ENCODE measurements at places on chromosomes 5 and 9. TPM values are rescaled to one million over a fixed set of nuclear protein-coding genes. Genes with fewer than 3 reads are reported as not detected.

DNA sequence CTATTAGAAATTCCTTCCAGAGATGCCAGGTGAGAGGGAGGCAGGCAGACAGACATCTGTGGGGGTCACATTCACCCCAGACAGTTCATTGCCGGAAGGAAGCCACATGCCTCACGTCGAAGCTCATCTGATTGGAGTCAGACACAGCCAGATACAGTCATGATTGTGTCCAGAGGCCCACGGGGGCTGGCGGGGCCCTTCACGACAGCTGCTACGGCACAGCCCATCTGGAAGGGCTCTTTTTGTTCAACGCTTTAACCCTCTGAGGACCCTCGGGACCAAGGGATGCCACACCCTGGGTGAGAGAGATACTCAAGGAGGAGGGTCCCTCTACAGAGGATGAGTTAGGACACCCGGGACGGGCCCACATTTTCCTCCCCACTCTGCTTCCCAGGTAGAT is 31.9 kb upstream of the GABRP start:
- H3K27me3 ChIP-seq = no peaks in the 10 kb centered on the region
- H3K4me1 ChIP-seq = peaks cover 76% of the 10 kb centered on the region
- no peak overlapping the region for H3K4me3 ChIP-seq
- no peaks in the 10 kb centered on the region for H3K36me3 ChIP-seq

DNA sequence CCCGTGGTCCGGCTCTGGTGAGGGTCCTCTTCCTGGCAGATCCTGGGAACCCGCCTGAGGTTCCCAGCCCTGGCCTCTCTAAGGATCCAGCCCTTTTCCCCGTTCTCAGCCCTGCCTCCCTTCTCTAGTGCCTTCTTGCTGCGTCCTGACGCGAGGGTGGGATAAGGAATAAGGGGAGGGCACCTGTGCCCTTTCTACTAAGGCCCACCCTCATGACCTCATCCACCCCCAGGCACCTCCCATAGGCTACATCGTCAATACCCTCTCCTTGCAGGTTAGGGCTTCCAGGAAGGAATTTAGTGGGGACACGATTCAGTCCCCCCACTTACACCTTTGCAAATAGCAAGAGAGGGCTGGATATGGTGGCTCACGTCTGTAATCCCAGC is 10.7 kb upstream of the DIPK1B start:
- H3K4me1 ChIP-seq = peaks cover 8% of the 10 kb centered on the region
- DNase-seq = no peak
- H3K27ac ChIP-seq = no peak overlapping the region
- H3K36me3 ChIP-seq = no peaks in the 10 kb centered on the region
- H3K27me3 ChIP-seq = peaks cover 22% of the 10 kb centered on the region
- H3K4me3 ChIP-seq = no peak overlapping the region

- no peaks in the 10 kb centered on the region for H3K27me3 ChIP-seq
- H3K4me1 ChIP-seq = no peaks in the 10 kb centered on the region
- H3K36me3 ChIP-seq = no peaks in the 10 kb centered on the region
- no peak for DNase-seq
- no peak overlapping the region for H3K4me3 ChIP-seq
These were observed 7.4 kb upstream of the DAP start for GRCh38 chr5:10768328-10768899.

GRCh38 chr5:80780761-80781285 is 126.0 kb upstream of the DHFR start:
- peaks cover 40% of the 10 kb centered on the region for H3K36me3 ChIP-seq
- H3K4me1 ChIP-seq = no peaks in the 10 kb centered on the region
- H3K4me3 ChIP-seq = no peak overlapping the region
- no peak for DNase-seq
- H3K27me3 ChIP-seq = no peaks in the 10 kb centered on the region

DNA sequence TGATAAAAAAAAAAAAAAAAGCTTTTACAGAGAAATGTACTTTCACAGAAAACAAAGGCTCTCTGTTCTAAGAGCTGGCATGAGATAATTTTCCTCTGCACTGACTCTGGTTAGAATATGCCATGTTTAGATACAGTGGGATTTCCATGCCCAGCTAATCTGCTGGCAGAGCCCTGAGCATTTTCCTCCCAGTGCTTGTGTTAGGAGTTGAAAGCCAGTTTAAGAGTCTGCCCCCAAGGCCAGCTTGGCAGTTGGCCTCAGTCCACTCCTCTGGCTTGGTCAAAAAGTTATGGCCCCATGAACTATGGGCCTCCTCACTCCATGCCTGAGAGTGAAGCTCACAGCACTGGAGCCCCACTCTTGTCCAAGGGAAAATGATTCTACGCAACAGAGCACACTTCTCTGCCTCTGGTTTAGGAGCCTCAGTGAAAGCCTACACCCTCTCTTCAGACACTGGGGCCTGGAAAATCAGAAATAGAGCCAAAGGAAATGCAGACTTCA is 21.9 kb downstream of the MOCS2 start:
- H3K4me3 ChIP-seq = no peak overlapping the region
- DNase-seq = no peak
- H3K4me1 ChIP-seq = peaks cover 19% of the 10 kb centered on the region
- no peaks in the 10 kb centered on the region for H3K27me3 ChIP-seq

DNA sequence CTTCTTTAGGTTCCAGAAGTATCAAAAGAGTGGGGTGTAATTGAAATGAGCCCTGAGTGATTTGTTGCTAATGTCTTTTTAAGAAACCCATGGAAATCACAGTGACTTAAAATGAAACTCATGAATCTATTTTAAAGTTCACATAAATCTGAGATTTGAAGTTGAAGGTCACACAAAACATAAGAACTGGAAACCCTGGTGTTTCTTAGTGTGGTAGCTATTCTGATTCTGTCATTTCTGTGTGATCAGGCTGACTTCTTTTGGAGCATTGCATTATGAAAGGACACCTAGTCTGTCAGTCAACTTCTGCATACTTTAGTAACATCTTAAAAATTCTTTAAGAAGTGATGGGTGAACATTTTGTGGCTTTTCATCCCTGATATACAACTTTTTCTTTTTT is 448.8 kb downstream of the TLE4 start:
- H3K27ac ChIP-seq = no peak overlapping the region
- DNase-seq = no peak
- H3K36me3 ChIP-seq = no peaks in the 10 kb centered on the region
- no peaks in the 10 kb centered on the region for H3K4me1 ChIP-seq
- no peak overlapping the region for H3K4me3 ChIP-seq

- DNase-seq = no peak
- no peaks in the 10 kb centered on the region for H3K4me1 ChIP-seq
- no peaks in the 10 kb centered on the region for H3K36me3 ChIP-seq
- no peaks in the 10 kb centered on the region for H3K27me3 ChIP-seq
- H3K27ac ChIP-seq = no peak overlapping the region
These were observed 177.9 kb upstream of the PRLR start for GRCh38 chr5:35408146-35408545.

DNA sequence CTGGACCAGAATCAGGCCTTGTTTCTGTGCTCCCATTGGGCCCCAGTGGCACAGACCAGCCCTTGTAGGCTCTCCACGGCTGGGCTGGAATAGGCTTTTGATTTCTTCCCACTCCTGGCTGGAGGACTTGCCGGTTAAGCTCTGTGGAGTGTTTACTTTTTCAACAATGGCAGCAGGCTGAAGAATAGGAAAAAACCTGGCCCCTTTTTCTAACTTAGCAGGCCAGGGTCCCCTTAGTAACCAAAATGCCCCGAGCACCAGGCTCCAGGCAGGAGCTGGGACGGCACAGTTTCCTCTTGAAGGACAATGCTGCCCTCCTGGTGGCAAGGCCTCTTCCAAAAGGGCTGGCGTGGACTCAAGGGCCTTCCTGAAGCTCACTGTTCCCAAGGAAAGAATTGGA is 230.3 kb downstream of the CRB2 start:
- H3K4me3 ChIP-seq = no peak overlapping the region
- H3K27ac ChIP-seq = no peak overlapping the region
- H3K36me3 ChIP-seq = peaks cover 19% of the 10 kb centered on the region

- no peak for DNase-seq
- H3K36me3 ChIP-seq = no peaks in the 10 kb centered on the region
- peaks cover 39% of the 10 kb centered on the region for H3K27me3 ChIP-seq
- no peaks in the 10 kb centered on the region for H3K4me1 ChIP-seq
These were observed 11.7 kb upstream of the QRFP start for GRCh38 chr9:130908146-130908877.

OTULINL gene
- 3.8 TPM for total RNA-seq

DNA sequence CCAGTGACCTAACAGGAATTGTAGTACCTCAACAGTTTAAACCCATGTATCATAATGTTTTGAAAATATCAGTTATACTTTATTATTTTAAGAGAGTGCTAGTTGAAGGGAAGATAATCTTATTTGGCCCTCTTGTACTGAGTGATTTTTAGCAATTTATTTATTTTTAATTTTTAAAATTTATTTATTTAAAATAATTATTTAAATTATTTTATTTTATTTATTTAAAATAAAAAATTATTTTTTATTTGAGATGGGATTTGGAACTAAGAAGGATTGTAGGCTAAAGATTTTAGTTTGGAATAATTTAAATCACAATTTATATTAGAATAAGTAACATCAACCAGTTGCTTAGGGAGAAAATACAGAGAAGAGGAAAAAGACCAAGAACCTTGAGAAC is 54.2 kb downstream of the NAA35 start:
- no peaks in the 10 kb centered on the region for H3K27me3 ChIP-seq
- peaks cover 36% of the 10 kb centered on the region for H3K36me3 ChIP-seq
- H3K4me1 ChIP-seq = no peaks in the 10 kb centered on the region
- no peak overlapping the region for H3K4me3 ChIP-seq

DNA sequence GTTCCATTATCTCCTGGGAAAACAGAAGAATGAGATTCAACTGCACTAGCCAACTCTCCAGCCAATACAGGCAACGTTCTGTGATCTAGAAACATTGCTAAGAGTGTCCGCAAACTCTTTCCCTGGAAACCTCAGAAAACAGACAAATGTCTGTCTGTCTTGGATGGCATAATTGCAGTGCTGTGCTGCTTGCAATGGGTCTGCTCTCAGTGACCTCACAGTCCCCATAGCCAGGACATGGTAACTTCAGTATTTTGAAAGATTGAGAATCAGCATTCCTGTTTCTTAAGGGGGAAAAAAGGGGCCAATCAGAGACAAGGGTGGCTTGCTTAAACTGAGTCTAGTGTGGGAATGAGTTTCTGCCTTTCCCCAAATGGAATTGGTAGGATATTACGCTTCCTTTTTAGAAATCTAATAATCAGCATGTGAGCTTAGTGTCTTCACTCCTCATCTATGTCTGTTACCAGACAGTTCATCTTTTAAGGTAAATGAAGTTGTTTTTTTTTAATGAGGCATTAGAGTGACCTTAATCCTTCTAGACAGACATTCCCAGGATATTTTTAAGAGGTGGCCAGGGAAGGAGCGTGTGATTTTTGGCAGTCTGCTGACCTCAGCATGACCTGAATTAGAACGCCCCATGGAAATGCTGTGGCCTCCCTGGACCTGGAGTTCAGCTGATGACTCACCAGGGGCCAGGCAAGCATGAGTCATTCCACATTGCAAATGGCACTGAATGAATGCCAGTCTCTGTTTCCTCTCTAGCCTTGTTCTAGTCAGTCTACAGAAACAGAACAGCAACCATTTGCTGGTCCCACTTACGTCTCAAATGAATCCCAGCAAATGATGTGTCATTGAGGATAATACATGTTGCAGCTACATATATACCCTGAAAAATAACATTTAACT is 210.2 kb upstream of the ACTBL2 start:
- peaks cover 55% of the 10 kb centered on the region for H3K4me1 ChIP-seq
- peak overlapping the region; percentile 1 for H3K4me3 ChIP-seq
- peak overlapping the region; percentile 84 for H3K27ac ChIP-seq
- no peaks in the 10 kb centered on the region for H3K36me3 ChIP-seq

- H3K4me3 ChIP-seq = no peak overlapping the region
- peaks cover 36% of the 10 kb centered on the region for H3K4me1 ChIP-seq
- no peaks in the 10 kb centered on the region for H3K27me3 ChIP-seq
- H3K36me3 ChIP-seq = no peaks in the 10 kb centered on the region
These were observed 13.6 kb upstream of the COL27A1 start for GRCh38 chr9:114141553-114142402.

ASPN gene
- total RNA-seq = 17.5 TPM

- peaks cover 10% of the 10 kb centered on the region for H3K36me3 ChIP-seq
- no peak overlapping the region for H3K27ac ChIP-seq
- no peak overlapping the region for H3K4me3 ChIP-seq
- H3K27me3 ChIP-seq = no peaks in the 10 kb centered on the region
- no peak for DNase-seq
These were observed 11.8 kb downstream of the NDFIP1 start for GRCh38 chr5:142120247-142120935.

DNA sequence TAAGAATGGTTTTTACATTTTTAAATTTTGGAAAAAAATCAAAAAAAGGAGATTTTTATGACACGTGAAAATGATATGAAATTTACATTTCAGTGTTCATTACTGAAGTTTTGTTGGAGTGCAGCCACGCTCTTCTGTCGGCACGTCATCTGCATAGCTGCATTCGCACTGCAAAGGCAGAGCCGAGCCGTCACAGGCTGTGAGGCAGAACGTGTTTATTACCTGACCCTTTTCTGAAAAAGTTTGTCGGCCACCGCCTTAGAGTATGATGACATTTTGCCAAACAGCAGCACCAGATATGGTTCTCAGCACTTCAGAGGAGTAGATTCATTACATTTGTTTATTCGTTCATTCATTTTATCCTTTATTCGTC is 24.1 kb downstream of the HRH2 start:
- no peak for DNase-seq
- H3K27ac ChIP-seq = peak overlapping the region; percentile 92
- peaks cover 95% of the 10 kb centered on the region for H3K4me1 ChIP-seq
- H3K4me3 ChIP-seq = peak overlapping the region; percentile 37
- H3K36me3 ChIP-seq = peaks cover 14% of the 10 kb centered on the region
- no peaks in the 10 kb centered on the region for H3K27me3 ChIP-seq

SPOCK1 gene
- total RNA-seq = 28.6 TPM

- DNase-seq = no peak
- no peaks in the 10 kb centered on the region for H3K36me3 ChIP-seq
- peaks cover 17% of the 10 kb centered on the region for H3K4me1 ChIP-seq
- H3K4me3 ChIP-seq = no peak overlapping the region
These were observed 202.7 kb upstream of the CDKN2B start for GRCh38 chr9:22211588-22212360.

- peaks cover 52% of the 10 kb centered on the region for H3K4me1 ChIP-seq
- peak; percentile 80 for DNase-seq
- peaks cover 29% of the 10 kb centered on the region for H3K27me3 ChIP-seq
- peak overlapping the region; percentile 81 for H3K27ac ChIP-seq
These were observed 8.5 kb downstream of the PRR7 start for GRCh38 chr5:177455036-177455660.

DNA sequence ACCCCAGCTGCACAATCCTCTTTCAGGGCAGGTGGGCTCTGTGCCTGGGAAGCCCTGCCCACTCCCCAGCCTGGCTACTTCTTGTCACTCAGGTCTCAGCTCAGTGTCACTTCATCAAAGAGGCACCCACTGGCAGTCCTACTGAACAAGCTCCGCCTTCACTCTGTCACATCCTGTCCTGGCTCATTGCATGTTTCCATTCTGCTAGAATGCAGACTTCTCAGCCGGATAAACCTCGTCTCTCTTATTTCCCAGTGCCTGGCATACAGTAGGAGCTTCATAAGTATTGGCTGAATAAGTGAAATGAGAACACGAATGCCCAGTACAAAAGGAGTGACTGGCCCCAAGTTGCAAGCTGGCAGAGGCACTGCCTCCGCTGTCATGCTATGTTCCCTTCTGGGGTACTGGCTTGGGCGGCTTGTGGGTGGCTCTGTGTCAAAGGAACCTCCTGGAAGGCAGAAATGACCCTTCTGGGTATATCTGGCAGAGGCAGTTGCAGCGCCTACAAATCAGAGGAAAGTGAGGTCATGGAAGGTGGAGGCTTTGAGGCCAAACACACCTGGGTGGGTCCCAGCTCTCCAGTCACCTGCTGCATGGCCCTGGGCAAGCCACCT is 98.3 kb upstream of the PHYKPL start:
- peak overlapping the region; percentile 95 for H3K27ac ChIP-seq
- no peak for DNase-seq
- H3K27me3 ChIP-seq = no peaks in the 10 kb centered on the region
- H3K4me3 ChIP-seq = peak overlapping the region; percentile 27
- peaks cover 39% of the 10 kb centered on the region for H3K4me1 ChIP-seq

GRCh38 chr5:150255659-150256409 is 33.7 kb downstream of the CAMK2A start:
- no peak for DNase-seq
- no peak overlapping the region for H3K4me3 ChIP-seq
- no peaks in the 10 kb centered on the region for H3K27me3 ChIP-seq
- no peaks in the 10 kb centered on the region for H3K36me3 ChIP-seq
- H3K27ac ChIP-seq = no peak overlapping the region

Data from left ventricle myocardium inferior (tissue), 1 donor.